Putamen (tissue), 1 donor: ENCODE measurements at places on chromosomes 16 and 17.

DNA sequence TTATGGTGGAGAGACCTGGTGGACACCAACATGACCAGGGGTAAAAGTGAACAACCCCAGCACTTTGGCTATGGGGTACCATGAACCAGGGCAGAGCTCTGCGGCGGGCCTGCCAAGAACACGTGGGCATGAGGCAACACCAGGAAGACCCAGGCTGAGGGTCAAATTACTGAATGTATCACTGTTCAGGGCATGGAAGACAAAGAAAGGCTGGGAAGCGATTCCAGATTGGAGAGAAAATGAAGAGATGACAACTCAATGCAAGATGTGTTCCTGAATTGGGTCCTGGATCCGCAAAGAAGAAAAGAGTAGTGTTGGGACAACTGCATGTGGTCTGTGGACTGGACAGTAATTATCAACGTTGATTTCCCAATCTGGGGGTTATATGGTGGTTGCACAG is 19.8 kb downstream of the SPHK1 start:
- no peak for DNase-seq

- no peak for DNase-seq
These were observed 134.8 kb upstream of the IRX6 start for GRCh38 chr16:55189224-55189623.

GRCh38 chr17:17076066-17076465 is 33.8 kb downstream of the MPRIP start:
- DNase-seq, result no peak

GRCh38 chr16:46638947-46639925 is 18.1 kb upstream of the SHCBP1 start:
- no peak for DNase-seq

DNA sequence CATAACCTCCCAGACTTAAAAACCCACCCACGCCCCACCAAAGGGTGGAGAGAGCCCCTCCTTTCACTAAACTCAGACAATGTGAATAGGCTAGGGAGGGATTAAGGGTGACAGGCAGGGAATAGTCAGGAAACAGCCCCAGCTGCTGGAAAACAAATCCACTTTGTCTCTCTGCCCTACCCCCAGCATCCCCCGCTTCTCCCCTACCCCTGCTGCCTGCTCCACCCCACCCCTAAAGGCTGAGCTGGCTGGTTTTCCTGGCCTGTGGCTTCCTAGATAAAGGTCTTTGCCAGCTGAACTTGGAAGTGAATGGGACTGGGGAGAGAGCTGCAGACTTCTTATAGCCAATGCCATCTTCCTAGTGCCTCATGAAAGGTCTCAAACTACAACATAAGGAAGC is 15.0 kb downstream of the CAVIN1 start:
- DNase-seq, result peak; percentile 93

GRCh38 chr16:54266363-54266955 is 20.1 kb downstream of the IRX3 start:
- no peak for DNase-seq

DNA sequence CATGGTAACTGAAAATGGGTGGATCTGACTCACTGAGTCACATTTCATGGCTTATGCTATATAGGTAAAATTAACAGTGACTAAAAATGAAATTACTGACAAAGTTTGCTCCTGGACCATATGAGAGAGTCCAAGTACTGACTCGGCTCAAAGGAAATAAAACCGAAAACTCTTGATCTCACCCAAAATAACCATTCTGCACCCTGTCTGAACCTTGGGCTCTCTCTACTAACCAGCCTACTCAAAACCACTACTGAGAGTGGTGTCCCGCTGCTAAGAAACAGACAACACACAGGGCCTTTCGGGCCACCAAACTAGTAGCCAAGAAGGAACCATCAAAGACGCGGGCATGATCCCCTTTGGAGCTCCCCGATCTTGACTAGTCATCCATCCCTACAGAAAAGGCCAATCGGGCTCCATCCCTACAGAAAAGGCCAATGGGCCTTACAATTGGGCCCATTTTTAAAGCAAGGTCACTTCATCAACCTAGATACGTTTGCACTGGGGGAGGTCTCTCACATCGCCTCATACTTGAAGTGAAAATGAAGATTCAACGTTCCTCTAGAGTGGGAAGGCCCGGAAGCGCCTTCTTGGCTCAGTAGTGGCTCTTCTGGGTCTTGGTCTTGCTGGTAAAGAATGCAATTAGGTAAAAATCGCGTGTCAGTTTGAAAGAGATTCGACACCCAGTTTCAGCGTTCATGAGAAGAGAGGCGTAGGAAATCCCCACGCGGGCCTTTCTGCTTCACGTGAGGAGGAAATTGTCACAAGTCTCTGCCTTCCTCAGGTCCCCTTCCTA is 720 bp upstream of the ZPBP2 start:
- no peak for DNase-seq

DNA sequence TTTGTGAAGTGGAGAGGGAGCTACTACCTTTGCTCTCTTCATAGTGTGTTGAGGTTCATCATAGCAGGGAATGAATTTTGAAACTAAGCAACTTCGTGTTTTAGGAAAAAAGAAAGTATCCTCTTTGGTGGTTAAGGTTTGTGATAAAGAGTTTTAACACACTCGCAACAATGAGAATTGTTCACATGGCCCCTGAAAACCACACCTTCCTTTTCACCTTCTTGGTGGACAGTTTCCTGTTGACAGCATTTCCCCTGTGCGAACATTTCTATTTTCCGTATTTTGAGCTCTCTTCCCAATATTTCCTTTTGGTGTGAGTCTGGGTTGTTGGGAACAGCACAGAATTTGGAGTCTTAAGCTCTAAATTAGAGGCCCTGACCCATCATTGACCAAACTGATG is 3.8 kb downstream of the OR4D2 start:
- DNase-seq, result no peak

- no peak for DNase-seq
These were observed 14.0 kb upstream of the SPHK1 start for GRCh38 chr17:76370261-76370993.

DNA sequence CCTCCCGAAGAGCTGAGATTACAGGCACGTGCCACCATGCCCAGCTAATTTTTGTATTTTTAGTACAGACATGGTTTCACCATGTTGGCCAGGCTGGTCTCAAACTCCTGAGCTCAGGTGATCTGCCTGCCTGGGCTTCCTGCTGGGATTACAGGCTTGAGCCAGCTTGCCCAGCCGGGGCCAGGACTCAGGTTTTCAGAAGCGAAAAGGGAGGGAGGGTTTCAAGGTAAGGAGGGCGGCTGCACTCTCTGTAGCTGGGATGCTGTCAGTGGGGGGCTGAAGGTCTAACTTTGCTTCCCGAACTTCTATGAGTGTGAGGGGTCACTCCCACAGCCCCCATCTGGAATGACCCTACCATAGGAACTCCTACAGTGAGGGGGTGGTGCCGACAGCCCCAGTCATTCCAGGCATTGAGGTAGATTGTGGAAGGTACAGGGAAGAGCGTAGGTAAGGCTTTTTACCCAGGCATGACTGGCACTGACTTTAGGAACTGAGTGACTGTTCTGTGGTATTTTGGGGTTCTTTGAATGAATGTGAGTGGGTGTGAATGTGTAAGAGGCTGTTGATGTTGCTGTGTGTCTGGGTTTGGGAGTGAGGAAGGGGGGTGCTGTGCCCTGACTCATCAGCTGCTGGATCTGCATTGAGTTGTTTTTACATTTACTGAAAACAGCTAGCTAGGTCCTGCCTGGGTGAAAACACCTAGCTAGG is 3.8 kb upstream of the C1QL1 start:
- peak; percentile 63 for DNase-seq

GRCh38 chr16:78385086-78385805 is 285.8 kb downstream of the WWOX start:
- DNase-seq, result no peak

- DNase-seq, result no peak
These were observed 177.8 kb upstream of the PMFBP1 start for GRCh38 chr16:72349719-72350118.

- DNase-seq, result no peak
These were observed 168.6 kb downstream of the IRF8 start for GRCh38 chr16:86067516-86067915.

DNA sequence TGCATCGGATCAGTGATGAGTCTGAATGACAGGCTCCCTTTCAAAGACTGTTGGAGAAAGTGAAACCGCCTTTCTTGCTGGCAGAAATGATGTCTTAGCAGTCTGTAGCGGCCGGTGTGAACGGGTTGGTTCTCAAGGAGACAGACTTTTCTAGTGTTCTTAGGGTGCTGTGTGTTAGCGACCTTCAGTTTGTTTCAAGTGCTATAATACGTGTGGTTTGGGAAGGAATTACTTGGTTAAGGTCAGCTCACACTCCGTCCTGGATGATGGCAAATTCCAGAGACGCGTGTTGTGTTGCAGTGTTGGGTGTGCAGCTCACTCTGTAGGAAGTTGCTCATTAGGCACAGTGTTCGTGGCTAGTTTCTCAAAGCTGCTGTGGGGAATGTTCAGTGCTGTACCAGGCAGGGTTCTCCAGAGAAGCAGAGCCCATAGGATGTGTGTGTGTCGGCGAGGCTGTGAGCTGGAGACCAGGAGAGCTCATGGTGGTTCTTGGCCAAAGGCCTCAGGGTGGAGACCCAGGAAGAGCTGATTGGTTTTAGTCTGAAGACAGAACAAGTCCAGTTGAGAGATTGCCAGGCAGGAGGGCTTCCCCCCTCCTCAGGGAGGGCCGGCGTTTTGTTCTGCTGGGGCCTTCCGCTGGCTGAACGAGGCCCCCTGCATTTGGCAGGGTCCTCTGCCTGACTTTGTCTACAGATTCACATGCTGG is 37.6 kb downstream of the ZNF750 start:
- DNase-seq, result no peak

GRCh38 chr16:83269048-83269447 is 538.7 kb upstream of the HSBP1 start:
- no peak for DNase-seq

DNA sequence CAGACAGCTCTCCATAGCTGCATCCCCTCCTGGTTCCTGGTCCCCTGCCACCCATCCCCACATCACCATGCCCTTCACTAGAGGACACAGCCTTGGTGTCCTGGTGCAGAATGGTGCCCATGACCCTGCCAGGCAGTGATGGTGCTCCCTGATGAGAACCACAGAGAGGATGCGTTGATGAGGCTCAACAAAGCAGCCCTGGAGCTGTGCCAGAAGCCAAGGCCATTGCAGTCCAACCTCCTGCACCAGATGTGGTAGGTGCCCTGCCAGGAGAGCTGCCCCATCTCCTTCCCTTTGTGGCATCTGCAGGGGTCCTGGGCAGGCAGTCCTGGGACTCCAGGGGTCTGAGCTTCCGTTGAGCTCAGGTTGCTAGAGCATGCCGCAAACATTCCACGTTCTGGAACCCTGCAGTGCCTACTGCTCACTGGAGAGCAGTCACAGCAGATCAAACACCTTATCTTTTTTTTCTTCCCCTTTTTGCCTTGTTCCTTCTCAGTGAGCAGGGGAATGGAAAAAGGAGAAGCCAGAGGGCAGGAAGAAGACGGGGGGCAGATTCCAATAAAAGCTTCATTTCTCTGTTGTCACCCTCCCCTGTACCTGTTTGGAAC is 5.3 kb upstream of the EPN3 start:
- no peak for DNase-seq

GRCh38 chr17:610276-610675 is 104.4 kb downstream of the VPS53 start:
- DNase-seq, result no peak

DNA sequence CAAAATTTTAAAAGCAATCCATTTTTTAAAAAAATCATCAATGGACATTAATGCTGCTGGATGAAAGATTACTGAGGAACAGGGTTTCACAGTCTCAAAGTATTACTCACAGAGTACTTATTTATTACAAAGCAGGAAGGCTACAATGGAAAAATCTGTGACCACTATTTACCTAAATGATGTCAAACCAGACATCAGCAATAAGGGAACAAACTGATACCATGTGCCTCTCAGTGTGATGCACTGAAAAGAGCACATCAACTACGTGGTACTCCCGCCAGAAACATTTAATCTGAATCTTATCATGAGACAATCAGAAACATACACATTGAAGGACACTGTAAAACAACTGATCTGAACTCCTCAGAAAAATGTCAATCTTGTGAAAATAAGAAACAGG is 124.2 kb downstream of the PARN start:
- DNase-seq, result no peak

- no peak for DNase-seq
These were observed 16.2 kb downstream of the SKAP1 start for GRCh38 chr17:48413613-48414405.

DNA sequence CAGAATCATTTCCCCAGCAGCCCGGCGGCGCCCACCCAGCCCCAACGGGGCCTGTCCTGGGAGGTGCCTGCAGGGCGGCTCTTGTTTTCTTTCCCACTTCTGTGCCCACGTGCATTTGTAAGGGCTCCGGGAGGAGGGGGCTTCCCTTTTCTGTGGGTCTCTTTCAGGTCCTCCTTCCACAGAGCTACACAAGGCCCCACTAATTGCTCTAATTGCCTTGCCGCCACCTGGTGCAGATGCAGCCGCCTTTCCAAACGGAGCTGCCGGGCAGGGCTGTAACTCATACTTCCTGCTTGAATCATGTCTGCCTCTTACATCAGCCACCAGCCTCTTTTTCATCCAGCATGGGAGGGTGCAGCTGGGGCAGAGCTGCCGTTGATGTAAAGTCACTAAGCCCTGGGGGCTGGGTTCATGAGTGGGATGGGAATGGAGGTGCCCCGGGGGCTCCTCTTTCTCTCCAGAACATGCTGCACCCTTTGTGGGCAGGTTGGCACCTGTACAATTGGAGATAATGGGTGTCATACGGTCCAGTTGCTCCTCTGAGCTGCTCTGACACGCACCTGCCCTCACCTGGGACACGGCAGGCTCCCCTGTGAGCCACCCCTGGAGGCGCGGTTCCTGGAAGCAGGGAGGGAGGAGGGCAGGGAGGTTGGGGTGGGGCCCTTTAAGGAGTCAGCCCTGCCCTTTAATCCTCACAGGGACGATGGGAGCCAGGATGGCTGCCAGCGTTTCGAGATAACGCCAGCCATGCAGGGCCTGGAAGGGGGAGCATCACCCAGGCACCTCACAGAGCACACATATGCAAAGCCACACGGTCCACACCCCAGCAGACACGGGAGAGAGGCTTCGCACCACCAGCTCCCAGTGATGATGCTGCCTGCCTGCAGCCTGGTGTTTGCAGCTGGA is 41.1 kb upstream of the KLHDC4 start:
- peak; percentile 45 for DNase-seq

DNA sequence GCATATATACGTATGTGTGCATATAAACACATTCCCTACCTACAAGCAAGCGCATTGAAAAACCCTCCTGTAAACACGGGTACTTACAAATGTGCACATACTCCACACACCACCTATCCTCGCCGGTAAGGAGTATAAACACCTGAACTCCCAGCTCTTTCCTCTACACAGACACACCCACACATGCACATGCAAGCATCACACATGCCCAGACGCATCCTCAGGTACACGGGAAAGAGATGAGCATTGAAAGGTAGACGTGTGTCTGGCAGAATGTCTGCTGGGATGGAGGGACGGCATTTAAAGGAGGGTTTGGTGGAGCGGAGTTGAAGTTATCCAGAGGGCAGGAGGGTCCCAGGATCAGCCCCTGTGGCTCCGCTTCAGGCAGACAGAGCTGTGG is 4.7 kb upstream of the SMTNL2 start:
- no peak for DNase-seq
